ENCODE measurements at places on chromosomes 5 and 9.

GRCh38 chr5:140342287-140342686, 4.1 kb downstream of the HBEGF start:
- no peak for DNase-seq

DNA sequence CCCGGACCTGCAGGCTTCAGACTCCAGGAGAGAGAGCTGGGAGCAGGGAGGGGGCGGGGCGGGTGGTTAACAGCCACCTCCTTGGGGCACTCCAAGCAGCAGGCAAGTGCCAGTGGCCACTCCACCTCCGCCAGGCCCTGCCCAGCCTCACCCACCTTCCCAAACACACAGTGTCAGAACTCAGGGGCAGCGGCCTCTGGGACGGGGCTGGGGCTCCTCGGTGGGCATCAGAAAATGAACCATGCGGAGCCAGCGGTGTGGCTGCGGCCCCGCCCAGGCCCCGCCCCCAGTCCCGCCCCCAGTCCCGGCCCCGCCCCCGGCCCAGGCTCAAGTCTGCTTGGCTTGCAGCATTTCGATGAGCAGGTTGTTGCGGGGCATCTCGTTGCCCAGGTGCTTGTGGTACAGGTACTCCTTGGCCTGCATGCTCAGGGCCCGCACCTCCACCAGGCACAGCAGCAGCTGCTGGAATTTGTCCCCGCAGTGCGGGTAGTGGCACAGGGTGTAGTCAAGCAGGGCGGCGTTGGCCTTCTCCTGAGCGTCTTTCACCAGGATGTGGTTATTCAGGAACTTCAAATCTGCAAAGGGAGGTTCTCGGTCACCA, 24.7 kb downstream of the NR5A1 start:
- no peak for DNase-seq

DNA sequence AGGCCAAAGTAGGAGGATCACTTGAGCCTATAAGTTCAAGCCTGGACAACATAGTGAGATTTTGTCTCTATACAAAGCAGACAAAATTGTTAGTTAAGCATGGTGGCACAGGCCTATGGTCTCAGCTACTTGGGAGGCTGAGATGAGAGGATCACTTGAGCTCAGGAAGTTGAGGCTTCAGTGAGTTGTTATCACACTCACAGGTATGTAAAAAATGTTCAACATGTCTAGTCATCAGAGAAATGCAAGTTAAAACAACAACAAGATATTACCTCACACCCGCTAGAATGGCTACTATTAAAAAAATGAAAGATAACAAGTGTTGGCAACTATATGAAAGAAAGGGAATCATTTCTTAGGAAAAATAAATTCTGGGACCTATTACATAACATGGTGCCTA, 341.5 kb upstream of the ST8SIA4 start:
- no peak for DNase-seq

GRCh38 chr9:16031971-16032370, 479.1 kb downstream of the CCDC171 start:
- DNase-seq = no peak

DNA sequence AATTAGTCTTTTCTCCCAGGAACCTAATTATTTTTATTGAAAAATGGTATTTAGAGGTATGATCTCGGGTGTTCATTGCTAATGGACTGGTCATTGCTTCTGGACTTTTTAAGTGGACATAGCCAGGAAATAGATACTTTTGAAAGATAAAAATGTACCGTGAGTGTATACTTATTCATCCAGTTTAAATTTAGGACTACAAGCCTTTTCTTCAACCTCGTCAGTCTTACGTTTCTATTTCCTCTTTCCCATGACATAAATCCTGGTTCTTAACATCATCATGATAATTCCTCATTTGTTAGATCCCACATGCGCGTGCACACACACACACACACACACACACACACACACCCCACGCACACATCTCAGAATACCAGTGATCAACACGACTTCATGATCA, 15.1 kb downstream of the PDE8B start:
- no peak for DNase-seq

DNA sequence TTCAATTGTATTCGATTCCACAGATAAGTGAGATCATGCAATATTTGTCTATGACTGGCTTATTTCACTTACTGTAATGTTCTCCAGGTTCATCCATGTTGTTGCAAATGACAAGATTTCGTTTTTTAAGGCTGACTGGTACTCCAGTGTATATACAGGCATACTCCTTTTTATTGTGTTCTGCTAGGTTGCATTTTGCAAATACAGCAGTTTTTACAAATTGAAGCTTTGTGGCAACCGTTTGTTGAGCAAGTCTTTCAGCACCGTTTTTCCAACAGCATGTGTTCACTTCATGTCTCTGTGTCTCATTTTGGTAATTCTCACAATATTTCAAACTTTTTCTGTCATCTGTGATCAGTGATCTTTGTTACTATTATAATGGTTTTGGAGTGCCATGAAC, 82.7 kb downstream of the DMXL1 start:
- no peak for DNase-seq

- no peak for DNase-seq
These were observed 60.1 kb upstream of the SLC30A5 start for GRCh38 chr5:69033690-69034089.

GRCh38 chr5:68178579-68178978, 37.0 kb upstream of the PIK3R1 start:
- peak; percentile 3 for DNase-seq

DNA sequence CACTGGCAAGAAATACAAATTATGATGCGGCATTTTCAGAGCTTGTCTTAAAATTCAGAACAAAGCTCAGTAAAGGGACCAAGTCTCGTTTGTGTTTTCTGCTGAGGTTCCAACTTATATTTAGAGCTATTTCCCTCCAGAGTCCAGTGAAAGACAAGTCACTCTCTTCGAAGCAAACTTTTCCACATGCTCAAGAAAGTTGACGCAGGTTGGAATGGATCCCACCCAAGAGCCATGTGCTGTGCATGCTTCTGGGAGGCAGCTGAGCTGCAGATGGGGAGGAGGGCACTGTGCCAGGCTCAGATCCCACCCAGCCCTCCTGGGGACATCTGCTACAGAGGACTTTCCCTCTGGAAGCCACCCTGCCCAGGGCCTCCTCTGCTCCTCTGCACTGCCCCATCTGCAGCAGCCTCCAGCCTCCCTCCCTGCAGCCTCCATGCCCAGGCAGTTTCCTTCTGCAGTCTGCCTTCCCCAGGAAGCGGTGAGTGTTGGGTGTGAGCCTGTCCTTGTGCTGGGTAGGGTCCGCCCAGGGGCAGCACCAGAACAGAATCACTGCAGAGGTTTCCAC, 75.3 kb downstream of the COL23A1 start:
- no peak for DNase-seq

DNA sequence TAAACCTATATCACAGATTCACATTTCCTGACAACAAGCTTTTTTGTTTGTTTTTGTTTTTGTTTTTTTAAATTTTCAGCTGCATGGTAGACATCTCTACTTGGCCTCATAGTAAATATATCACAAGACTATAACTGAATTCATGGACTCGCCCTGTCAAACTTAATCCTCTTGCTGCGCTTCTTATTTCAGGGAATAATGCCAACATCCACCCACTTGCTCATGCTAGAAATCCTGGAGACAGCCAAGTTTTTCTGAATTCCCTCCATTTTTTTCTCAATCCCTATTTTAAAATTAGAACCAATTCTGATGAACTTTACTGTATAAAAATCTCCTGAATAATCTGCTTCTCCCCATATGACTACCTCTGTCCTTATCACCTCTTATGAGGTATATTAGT, 283.6 kb upstream of the RPS23 start:
- DNase-seq = no peak

GRCh38 chr9:110126986-110127864, 80.7 kb downstream of the C9orf152 start:
- no peak for DNase-seq

- no peak for DNase-seq
These were observed 760 bp downstream of the ALDH1B1 start for GRCh38 chr9:38393128-38393796.

- no peak for DNase-seq
These were observed 12.3 kb downstream of the SUSD1 start for GRCh38 chr9:112162621-112163413.
